ENCODE measurements at places on chromosomes 3 and 15. TPM values are rescaled to one million over a fixed set of nuclear protein-coding genes. Genes with fewer than 3 reads are reported as not detected.

Gene CYP1A2
- not detected for total RNA-seq

Gene CADM2
- total RNA-seq = not detected

Gene AHSG
- total RNA-seq = not detected

Gene FBXO40
- not detected for total RNA-seq

Gene CADPS
- not detected for total RNA-seq

Gene MUC13
- not detected for total RNA-seq

Gene BFSP2
- not detected for total RNA-seq

Gene EPHA3
- total RNA-seq = not detected

Gene TEX55
- not detected for total RNA-seq

Gene POLQ
- total RNA-seq = 8.9 TPM

Gene CLRN1
- not detected for total RNA-seq

GRCh38 chr3:115986555-115987207 is 363.4 kb downstream of the GAP43 start:
- DNase-seq = no peak

- DNase-seq = no peak
Observed at GRCh38 chr3:59559721-59560435, 510.1 kb upstream of the CFAP20DC start.

DNA sequence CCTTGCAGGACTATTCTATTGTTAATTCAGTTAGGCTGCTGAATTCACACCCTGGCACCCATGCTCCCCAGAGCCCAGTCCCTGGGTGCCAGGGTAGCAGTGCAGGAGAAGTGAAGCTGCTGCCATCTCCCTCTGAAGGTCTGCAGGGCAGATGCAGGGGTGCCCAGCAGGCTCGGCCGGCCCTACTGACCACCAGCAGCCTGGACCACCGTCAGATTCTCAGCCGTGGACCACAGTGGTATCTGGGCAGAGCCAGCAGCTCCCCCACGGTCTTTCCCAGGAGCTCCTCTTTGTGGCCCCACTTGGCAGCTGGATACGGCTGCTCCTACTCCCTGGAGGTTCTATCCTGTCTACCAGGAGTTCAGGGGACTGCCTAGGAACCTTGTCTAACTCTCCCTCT is 46.8 kb downstream of the ALDH1L1 start:
- DNase-seq = no peak

GRCh38 chr3:157059661-157060060 is 100.3 kb downstream of the CCNL1 start:
- no peak for DNase-seq

DNA sequence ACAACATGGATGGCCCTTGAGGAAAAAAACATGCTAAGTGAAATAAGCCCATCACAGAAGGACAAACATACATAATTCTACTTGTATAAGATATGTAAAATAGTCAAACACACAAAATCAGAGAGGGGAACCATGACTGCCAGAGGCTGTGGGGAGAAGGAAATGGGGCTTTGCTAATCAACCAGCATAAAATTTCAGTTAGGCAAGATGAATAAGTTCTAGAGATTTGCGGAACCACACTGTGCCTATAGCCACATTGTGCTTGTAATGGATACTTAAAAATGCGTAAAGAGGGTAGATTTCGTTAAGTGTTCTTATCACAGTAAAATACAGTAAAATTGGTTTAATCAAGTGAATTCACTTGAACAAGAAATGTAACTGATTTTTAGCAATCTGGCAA is 33.7 kb upstream of the SPTBN5 start:
- DNase-seq = no peak

DNA sequence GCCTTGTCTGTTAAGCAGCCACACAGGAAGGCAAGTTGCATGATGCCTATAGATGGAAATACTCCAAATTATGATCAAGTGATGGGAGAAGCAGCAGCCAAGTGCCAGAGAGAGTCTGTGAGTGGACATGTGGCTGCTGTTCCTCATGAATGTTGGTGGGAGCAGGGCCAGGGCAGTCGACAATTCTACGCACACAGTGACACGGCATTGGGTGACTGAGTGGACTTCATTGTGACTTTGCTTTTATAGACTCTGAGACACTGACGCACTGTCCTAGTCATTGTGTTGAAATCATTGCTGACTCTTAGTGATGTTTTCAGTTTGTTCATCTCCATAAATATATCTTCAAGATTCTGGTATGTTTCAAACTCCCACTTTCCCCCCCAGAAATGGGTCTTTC is 246.3 kb upstream of the SEMA6D start:
- DNase-seq = no peak

DNA sequence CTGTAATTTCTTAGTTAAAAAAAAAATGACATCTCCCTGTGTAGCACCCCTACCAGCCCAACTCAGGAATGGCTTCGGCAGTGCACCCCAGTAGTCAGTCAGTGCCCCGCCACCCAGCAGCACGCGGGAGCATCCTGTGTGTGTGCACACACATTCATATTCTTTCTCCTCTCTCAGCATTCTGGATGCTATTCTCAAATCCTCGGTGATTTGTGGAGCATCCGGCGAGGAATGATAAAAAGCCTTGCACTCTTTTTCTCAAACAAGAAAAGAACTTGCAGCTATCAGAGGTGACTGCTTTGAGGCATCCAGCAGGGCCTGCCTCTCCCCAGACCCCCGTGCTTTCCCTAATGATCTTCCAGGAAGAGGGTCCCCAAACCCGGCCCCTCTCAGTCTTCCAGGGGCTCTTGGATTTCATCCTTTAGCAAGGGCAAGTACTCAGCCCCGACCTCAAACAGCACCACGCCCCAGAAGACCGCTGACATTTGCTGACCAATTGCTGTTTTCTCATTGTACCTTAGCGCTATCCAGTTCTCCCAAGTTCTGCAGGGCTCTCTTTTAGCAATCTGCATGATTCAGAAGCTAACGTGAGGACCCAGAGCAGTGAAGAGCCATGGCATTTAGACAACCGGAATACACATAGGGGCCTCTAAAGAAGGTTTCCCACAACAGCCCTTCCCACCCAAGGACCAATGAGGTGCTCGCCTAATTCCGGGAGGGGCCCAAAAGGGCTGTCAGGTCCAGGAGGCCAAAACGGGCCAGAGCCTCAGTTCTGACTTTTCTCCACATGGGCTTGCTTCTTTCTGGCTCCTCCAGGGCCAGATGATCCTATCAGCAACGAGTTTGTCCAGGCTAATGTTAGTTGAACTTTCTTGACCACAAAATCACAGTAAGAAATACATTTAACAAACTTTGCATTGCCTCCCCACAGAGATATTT is 72.2 kb downstream of the FAM174B start:
- peak; percentile 13 for DNase-seq

- DNase-seq = no peak
Observed at GRCh38 chr3:59258550-59259260, 208.9 kb upstream of the CFAP20DC start.

DNA sequence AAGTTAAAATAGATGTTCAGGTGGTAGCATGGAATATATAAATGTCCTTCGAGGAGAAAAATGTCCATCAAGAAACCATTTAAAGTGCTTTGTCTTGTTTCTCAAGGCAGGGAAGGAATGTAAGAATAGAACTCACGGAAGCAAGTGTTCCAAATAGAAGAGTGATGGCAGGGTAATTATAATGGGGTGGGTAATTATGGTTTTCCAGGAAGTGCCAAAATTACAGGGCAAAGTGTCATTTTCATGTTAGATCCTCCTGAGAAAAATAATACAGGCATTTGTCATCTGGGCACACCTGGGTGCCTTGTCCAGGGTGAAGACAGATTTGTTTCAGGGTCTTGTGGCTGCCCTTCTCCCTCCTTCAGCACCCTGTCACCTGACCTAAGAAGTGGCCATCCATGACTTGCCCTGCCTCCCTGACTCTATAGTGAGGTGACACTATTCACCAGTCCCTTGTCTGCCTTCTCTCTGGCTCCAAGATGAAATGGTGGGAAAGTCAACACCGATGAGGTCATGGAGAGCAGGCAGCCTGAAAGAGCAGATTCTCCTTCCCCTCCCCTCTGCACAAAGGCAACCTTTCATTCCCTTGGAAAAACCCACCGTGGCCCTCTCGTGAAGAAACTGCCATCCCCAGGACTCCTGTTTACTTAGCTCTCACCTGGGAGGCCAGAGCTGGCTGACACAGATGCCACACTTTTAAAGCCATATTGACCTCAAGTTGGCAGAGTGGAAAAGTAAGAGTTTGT is 45.1 kb upstream of the AMOTL2 start:
- no peak for DNase-seq

DNA sequence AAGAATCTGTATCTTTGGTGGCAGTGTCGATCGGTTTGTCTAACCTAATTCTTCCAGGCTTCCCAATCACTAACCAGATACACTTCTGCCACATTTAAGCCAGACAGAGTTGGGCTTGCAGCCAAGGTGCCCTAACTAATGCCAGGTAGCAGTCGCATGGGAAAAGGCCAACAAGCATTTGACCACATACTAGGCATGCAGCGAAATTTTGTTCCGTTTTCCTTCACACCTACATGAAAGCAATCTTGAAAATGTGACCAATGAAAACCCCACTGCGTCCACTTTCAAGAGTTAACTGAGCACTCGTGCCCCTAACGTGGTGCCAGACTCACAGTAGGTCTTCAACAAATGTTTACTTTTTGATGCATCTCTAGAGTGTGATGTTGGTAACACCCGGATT is 192.2 kb upstream of the TPM1 start:
- no peak for DNase-seq

GRCh38 chr15:39874890-39875549 is 45.0 kb downstream of the GPR176 start:
- peak; percentile 10 for DNase-seq

- DNase-seq = no peak
Observed at GRCh38 chr3:147483578-147483977, 74.4 kb downstream of the ZIC1 start.

- no peak for DNase-seq
Observed at GRCh38 chr15:40333922-40334492, 6.7 kb downstream of the CCDC9B start.

- DNase-seq = no peak
Observed at GRCh38 chr3:187931770-187932278, 186.6 kb upstream of the BCL6 start.

DNA sequence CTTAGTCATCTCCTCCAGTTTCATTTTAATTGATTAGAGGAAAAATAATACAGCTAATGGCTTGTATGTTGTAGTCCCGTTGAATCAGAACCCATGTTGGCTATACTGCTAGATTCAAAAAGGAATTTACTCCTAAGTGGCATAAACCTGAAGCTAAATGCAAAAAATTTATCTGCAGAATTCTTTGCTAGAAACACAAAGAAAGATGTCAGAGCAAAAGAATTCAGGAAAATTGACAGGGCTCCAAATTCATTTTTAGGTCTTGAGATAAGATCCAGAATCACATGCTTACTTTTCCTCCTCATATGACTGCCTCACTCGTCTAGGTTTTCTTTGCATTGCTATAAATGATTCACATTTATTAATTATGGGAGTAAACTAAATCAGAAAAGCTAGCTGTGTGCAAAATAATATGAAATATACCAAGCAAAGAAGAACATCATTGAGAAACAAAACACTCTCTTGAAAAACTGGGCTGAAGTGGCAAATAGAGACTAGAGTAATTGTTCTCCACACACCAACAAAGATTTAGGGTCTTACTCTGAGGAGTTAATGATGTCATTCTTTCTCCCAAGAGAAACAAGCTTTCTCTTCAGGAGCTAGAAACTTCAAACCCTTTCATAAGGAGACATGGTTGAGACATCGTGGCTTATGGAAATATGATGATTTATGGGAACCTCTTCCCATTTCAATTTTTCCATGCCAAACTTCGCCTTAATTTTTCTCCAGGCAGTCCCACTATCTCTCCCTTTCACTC is 94.8 kb upstream of the FEZF2 start:
- DNase-seq = no peak

DNA sequence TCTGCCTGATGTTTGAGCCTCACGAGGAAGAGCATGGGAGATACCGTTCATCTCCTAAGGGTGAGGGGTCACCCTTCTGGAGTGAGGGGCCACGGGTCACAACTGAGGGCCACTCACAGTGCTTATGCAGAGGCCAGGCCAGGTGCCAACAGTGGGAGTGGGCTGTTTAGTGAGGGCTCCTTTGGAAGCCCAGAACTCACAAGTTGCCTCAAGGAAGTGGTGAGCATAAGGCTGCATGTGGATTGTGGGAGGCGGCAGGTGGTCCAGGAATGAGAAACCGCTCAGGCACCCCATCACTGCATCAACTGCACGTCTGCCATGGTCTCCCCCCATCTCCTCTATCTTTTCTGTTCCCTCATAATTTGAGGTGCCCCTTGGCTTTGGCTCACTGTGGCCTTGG is 26.5 kb downstream of the SPSB4 start:
- no peak for DNase-seq

- DNase-seq = no peak
Observed at GRCh38 chr15:67999320-68000100, 54.6 kb upstream of the PIAS1 start.

DNA sequence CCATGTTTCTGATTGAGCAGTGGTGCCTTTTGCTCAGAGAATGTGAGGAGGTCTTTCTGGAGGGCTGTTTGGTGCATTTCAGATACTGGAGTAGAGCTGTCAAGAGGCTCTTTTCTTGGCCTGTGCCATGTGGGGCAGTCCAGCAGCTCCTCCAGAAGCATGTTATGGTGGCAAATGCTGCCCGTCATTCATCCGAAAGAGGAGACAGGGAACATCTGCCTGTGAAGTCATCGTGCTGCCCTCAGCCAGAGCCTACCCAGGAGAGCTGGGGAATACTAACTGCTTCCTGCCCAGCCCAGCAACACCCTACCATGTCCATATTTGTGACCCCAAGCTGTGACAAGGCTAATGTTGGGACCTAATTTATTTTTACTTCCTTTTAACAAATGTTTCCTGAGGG is 82.2 kb upstream of the SLC6A6 start:
- no peak for DNase-seq

DNA sequence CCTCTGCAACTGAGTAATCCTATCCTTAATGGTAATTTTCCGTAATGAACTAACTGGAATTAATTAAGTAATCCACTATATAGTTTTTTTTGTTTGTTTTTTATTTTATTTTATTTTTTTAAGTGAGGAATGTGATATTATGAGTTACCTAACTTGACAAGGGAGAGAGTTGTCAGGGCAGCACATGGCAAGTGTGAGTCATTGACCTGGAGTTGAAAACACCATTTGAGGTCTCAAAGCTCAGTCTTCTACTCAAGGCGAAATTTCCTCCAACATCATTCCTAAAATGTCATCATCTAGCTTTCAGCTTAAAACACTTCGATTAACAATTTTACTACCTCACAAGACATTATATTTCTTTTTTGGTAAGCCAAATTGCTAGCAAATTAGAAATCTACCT is 87.8 kb downstream of the NECTIN3 start:
- no peak for DNase-seq

- DNase-seq = no peak
Observed at GRCh38 chr3:155661760-155662159, 83.1 kb downstream of the PLCH1 start.

- no peak for DNase-seq
Observed at GRCh38 chr3:187572441-187572840, 97.8 kb downstream of the SST start.
